ENCODE measurements at places on chromosomes 2 and 18.

DNA sequence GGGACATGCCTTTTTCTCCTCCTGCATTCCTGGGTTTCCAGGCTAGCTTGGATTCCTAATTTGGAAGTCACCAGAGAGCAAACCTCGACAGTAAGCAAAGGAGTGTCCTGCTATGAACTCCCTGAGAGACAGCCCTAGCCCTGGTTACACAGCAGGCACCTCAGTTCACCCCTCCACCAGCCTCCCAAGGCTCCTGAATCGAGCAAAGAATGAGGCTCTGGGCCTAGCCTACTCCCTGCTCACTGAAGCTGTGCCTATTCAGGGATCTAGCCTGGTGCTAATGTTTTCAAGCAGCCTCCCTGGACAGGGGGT, 66.7 kb upstream of the RMDN2 start:
- DNase-seq: no peak
- H3K4me1 ChIP-seq: peaks cover 33% of the 10 kb centered on the region
- H3K36me3 ChIP-seq: peaks cover 9% of the 10 kb centered on the region
- H3K27me3 ChIP-seq: peaks cover 27% of the 10 kb centered on the region
- H3K27ac ChIP-seq: no peak overlapping the region

DNA sequence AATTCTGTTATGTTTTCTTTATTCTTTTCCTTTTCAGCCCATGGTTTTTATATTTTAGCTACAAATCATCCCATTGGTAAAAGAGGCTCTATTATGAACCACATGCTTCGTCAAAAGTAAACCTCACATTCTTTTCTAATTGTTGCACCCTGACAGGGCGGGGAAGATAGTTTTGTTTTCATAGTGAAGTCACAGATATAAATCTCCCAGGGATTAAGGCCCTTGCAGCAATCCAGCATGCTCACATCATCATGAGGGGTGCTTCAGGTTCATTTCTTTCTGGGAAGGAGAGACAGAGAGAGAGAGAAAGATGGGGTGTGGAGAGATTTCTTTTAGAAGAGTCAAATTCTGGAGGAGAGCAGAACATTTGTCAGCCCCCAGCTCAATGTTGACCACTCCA, 124.5 kb upstream of the CDC42EP3 start:
- H3K4me3 ChIP-seq: no peak overlapping the region
- DNase-seq: no peak
- H3K36me3 ChIP-seq: no peaks in the 10 kb centered on the region
- H3K27me3 ChIP-seq: no peaks in the 10 kb centered on the region
- H3K27ac ChIP-seq: no peak overlapping the region

GRCh38 chr18:13051950-13052349, 60.8 kb downstream of the CEP192 start:
- peak overlapping the region; percentile 92 for H3K27ac ChIP-seq
- DNase-seq: peak; percentile 49

GRCh38 chr2:64331114-64331645, 122.8 kb upstream of the LGALSL start:
- no peaks in the 10 kb centered on the region for H3K36me3 ChIP-seq
- no peak overlapping the region for H3K27ac ChIP-seq
- peaks cover 49% of the 10 kb centered on the region for H3K4me1 ChIP-seq
- H3K27me3 ChIP-seq: no peaks in the 10 kb centered on the region
- DNase-seq: no peak

- H3K27ac ChIP-seq: no peak within 1 kb of the TSS
- no peak within 1 kb of the TSS for H3K4me3 ChIP-seq
- H3K4me1 ChIP-seq: no peaks in the 10 kb centered on the region
- no peaks in the 10 kb centered on the region for H3K27me3 ChIP-seq
- no peaks in the 10 kb centered on the region for H3K36me3 ChIP-seq
- no peak for DNase-seq
Measured at GRCh38 chr2:77521931-77522470, at the start of gene LRRTM4. Gene LRRTM4, minus strand, starts transcription at chr2:77522376.

DNA sequence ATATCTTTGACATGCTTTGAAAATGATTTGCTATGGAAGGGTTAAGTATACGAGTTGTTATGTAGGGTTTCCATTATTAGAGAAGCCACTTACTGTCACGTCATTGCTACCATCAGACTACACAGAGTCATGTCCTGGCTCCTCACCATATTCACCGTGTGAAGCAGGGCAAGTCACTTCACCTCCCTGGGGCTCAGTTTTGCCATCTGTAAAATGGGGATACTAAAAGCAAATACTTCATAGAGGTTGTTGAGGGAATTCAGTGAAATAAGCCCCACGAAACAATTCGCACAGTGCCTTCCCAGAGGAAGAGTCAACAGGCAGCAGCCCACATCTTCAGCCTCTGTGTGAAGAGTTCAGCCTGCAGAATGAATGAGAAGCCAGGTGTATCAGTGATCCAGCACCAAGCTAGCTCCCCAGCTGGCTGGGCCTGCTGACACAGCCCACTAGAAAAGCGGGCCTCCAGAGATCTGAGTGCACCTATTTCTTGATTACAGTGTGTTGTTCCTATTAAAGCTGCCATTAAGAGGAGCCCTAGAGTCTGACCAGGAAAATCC, 3.4 kb downstream of the DIPK1C start:
- no peak overlapping the region for H3K27ac ChIP-seq
- H3K4me1 ChIP-seq: peaks cover 28% of the 10 kb centered on the region
- peaks cover 46% of the 10 kb centered on the region for H3K27me3 ChIP-seq

DNA sequence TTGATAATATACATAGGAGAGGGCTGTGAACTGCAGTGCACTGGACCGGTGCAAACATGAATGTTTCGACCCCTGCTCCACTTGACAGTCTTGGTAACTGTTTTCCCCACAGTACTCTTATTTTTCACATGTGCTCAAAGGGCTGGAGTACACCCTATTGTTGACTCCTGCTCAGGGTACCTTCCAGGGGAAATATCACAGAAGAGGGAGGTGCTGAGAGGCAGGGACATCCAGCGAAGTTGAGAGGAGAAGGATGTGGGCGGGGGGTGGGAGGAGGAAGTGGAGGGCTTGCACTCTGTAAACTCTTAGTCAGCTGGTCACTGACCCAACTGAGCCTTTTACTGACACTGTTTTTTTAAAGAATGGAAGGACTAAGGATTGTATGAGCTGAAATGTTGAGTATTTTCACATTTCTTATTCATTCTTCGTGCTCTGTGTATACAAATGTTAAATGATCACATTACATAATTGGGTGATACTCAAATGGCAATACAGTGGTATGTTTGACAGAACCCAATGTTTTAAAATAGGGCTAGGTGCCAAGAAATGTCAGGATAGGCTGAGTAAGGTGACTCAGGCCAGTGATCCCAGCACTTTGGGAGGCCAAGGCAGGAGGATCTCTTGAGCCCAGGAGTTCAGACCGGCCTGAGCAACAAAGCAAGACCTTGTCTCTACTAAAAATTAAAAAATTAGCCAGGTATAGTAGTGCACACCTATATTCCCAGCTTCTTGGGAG, 10.0 kb downstream of the INPP4A start:
- H3K4me1 ChIP-seq: peaks cover 80% of the 10 kb centered on the region
- H3K27ac ChIP-seq: peak overlapping the region; percentile 82
- peaks cover 9% of the 10 kb centered on the region for H3K36me3 ChIP-seq
- peak overlapping the region; percentile 44 for H3K4me3 ChIP-seq

- no peaks in the 10 kb centered on the region for H3K36me3 ChIP-seq
- no peaks in the 10 kb centered on the region for H3K27me3 ChIP-seq
- DNase-seq: peak; percentile 37
- peak overlapping the region; percentile 93 for H3K27ac ChIP-seq
- peaks cover 18% of the 10 kb centered on the region for H3K4me1 ChIP-seq
Measured at GRCh38 chr2:97673915-97674283, 4.4 kb downstream of the C2orf92 start.

- no peak overlapping the region for H3K27ac ChIP-seq
- no peaks in the 10 kb centered on the region for H3K4me1 ChIP-seq
- H3K36me3 ChIP-seq: no peaks in the 10 kb centered on the region
- DNase-seq: no peak
Measured at GRCh38 chr2:71166812-71167211, 36.4 kb downstream of the MPHOSPH10 start.

DNA sequence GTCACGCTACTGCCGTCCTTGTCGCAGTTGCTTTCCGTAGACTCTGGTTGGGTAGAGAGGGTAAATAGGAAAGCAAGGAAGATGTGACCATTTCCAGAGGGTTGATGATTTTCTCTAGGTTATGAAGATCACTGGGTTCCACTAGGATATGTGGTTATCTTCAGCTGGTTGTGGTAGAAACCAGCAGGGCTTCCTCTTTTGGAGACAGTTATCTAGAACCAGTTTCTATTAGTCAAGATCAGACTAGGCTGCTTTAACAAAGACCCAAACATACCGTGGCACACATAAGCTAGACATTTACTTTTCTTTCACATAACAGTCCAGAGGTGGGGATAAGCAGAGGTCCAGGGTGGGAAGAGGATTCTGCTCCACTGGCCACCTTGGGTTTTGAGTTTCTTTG, 59.6 kb downstream of the FASTKD2 start:
- peaks cover 40% of the 10 kb centered on the region for H3K36me3 ChIP-seq

GRCh38 chr2:135557530-135557929, 26.2 kb downstream of the R3HDM1 start:
- no peak overlapping the region for H3K4me3 ChIP-seq
- H3K36me3 ChIP-seq: peaks cover 19% of the 10 kb centered on the region
- DNase-seq: no peak
- H3K4me1 ChIP-seq: peaks cover 9% of the 10 kb centered on the region

- H3K4me3 ChIP-seq: no peak overlapping the region
- no peaks in the 10 kb centered on the region for H3K36me3 ChIP-seq
- no peaks in the 10 kb centered on the region for H3K4me1 ChIP-seq
- DNase-seq: no peak
Measured at GRCh38 chr2:56971383-56971974, 787.7 kb downstream of the CCDC85A start.

- peaks cover 4% of the 10 kb centered on the region for H3K36me3 ChIP-seq
- DNase-seq: no peak
- no peak overlapping the region for H3K4me3 ChIP-seq
- H3K27ac ChIP-seq: no peak overlapping the region
- H3K4me1 ChIP-seq: peaks cover 16% of the 10 kb centered on the region
- no peaks in the 10 kb centered on the region for H3K27me3 ChIP-seq
Measured at GRCh38 chr18:62182220-62182619, 4.6 kb downstream of the PIGN start.

DNA sequence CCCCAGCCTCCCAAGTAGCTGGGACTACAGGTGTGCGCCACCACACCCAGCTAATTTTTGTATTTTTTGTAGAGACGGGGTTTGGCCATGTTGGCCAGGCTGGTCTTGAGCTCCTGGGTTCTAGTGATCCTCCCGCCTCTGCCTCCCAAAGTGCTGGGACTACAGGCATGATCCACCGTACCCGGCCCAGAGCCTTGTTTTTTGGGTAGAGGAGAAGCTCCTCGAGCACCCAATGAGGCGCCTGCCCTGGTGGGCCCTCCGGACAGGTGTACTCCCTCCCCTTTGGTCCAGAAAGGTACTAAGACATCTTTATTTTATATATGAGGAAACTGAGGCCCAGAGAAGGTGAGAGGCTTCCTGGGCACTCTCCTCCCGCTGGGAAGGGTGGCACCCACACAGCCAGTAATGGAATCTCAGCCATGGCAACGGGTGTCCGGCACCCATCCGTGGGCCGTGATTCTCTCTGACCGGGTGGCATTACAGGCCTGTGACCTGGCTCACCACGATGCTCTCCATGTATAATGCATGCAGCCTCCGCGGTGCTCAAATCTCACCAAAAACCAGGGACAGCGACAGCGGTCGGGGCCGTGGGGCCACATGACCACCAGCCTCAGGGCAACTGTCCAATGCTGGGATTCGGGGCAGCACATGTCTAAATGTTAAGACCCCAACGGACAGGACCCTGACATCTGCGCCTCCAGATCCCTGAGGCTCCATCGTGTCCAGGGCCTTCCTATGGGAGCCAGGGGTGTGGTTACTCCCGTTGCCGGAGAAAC, 16.8 kb upstream of the KLHL30 start:
- DNase-seq: no peak
- peaks cover 19% of the 10 kb centered on the region for H3K4me1 ChIP-seq
- no peak overlapping the region for H3K4me3 ChIP-seq
- H3K27me3 ChIP-seq: peaks cover 20% of the 10 kb centered on the region
- peaks cover 4% of the 10 kb centered on the region for H3K36me3 ChIP-seq

- H3K4me1 ChIP-seq: no peaks in the 10 kb centered on the region
- H3K4me3 ChIP-seq: no peak overlapping the region
- no peaks in the 10 kb centered on the region for H3K36me3 ChIP-seq
- DNase-seq: no peak
Measured at GRCh38 chr18:61388010-61388409, 54.8 kb downstream of the CDH20 start.

- peak overlapping the region; percentile 64 for H3K4me3 ChIP-seq
- H3K27me3 ChIP-seq: peaks cover 65% of the 10 kb centered on the region
- no peaks in the 10 kb centered on the region for H3K36me3 ChIP-seq
- peak; percentile 18 for DNase-seq
Measured at GRCh38 chr2:120343433-120344105, 2.4 kb upstream of the INHBB start.

GRCh38 chr18:56353663-56354260, 284.6 kb downstream of the TXNL1 start:
- H3K4me3 ChIP-seq: no peak overlapping the region
- no peaks in the 10 kb centered on the region for H3K4me1 ChIP-seq
- peaks cover 10% of the 10 kb centered on the region for H3K36me3 ChIP-seq
- no peaks in the 10 kb centered on the region for H3K27me3 ChIP-seq
- no peak overlapping the region for H3K27ac ChIP-seq
- DNase-seq: no peak

GRCh38 chr2:21356086-21356856, 232.5 kb downstream of the TDRD15 start:
- DNase-seq: no peak
- H3K36me3 ChIP-seq: no peaks in the 10 kb centered on the region
- H3K27ac ChIP-seq: no peak overlapping the region

- H3K4me1 ChIP-seq: peaks cover 19% of the 10 kb centered on the region
- no peaks in the 10 kb centered on the region for H3K36me3 ChIP-seq
- peaks cover 47% of the 10 kb centered on the region for H3K27me3 ChIP-seq
- no peak for DNase-seq
Measured at GRCh38 chr2:8412586-8412985, 269.3 kb upstream of the ID2 start.

GRCh38 chr18:22169889-22170420, 566 bp downstream of the GATA6 start:
- peaks cover 78% of the 10 kb centered on the region for H3K27me3 ChIP-seq
- peak overlapping the region; percentile 92 for H3K27ac ChIP-seq
- no peak for DNase-seq
- H3K4me3 ChIP-seq: peak overlapping the region; percentile 88
- peaks cover 2% of the 10 kb centered on the region for H3K36me3 ChIP-seq
- peaks cover 30% of the 10 kb centered on the region for H3K4me1 ChIP-seq

GRCh38 chr2:125730921-125731320, 925.0 kb upstream of the GYPC start:
- no peaks in the 10 kb centered on the region for H3K36me3 ChIP-seq
- H3K27me3 ChIP-seq: no peaks in the 10 kb centered on the region
- no peak overlapping the region for H3K4me3 ChIP-seq
- H3K4me1 ChIP-seq: no peaks in the 10 kb centered on the region
- no peak overlapping the region for H3K27ac ChIP-seq

- no peaks in the 10 kb centered on the region for H3K27me3 ChIP-seq
- peaks cover 25% of the 10 kb centered on the region for H3K4me1 ChIP-seq
- peaks cover 38% of the 10 kb centered on the region for H3K36me3 ChIP-seq
- H3K4me3 ChIP-seq: peak overlapping the region; percentile 25
Measured at GRCh38 chr2:127064642-127065250, 42.2 kb downstream of the BIN1 start.

GRCh38 chr18:48202350-48203260, 206.6 kb downstream of the ZBTB7C start:
- H3K4me1 ChIP-seq: no peaks in the 10 kb centered on the region
- no peak for DNase-seq
- H3K4me3 ChIP-seq: no peak overlapping the region
- no peaks in the 10 kb centered on the region for H3K36me3 ChIP-seq
